NCI-H1694 (cell line): ENCODE measurements at places on chromosomes 3 and 15.
A peak's percentile ranks its signal among the peaks of the same experiment; 100 is the strongest.

DNA sequence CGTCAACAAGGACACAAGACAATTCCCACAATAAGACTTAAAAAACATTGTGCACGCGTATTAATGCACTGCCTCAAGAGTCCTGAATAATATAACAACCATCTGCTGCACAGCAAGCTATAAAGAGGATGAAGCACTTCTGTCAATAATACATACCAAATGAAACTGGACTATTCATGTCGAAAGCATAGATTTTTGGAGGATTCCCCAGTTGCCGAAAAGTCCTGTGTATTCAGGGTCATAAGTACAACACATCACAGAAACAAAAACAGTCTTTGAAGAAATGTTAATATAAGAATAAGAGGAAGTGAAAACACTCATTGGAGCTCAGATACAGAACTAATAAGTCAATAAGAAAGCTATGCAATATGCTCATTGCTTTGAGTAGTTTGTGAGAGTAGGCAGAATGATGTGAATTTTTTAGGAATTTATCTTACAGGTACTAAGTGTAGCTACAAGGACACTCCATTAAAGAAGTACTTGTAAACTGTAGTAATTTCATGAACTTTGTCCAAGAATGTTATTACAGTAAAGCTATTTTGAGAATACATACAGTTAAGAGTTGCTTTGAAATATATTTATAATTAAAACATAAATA, 31.6 kb downstream of the CBLB start:
- peak; percentile 6 for DNase-seq

GRCh38 chr3:182258538-182259177, 534.6 kb upstream of the ATP11B start:
- peak; percentile 9 for DNase-seq

DNA sequence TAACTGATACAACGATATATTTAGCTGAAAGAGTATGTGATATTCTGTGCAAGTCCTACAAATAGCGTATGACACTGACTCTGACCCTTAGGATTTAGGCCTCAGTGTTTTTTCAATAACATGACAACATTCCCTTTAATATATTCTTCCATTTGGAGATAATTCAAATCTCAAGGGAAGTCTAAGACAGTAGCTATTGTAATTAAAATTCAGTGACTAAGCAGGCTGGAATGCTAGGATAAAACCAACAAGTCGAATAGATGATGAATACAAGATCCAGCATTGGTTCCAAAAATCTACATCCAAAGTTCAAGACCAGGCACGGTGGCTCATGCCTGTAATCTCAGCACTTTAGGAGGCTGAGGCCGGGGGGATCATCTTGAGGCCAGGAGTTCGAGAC, 56.2 kb downstream of the QTRT2 start:
- no peak for DNase-seq

GRCh38 chr15:48507416-48508065, 138.0 kb downstream of the FBN1 start:
- DNase-seq = peak; percentile 15

DNA sequence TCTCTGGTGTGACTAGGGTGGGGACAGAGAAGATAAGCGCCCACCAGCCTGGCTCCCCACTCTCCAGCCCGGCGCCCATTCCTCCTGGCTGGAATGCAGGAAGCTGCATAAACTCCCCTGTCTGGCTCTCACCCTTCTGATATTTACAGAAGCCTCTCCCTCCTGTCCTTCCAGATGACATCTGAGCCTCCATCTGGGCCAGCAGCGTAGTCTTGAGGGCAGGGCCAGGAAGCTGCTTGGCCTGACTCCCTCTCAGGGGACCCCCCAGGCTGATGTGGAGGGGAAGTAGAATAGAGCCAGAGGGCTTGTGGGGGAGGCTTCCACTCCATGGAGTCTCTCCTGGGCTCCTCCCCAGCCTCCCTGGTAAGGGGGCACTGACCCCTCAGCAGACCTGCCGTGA, 49.9 kb downstream of the LINGO1 start:
- no peak for DNase-seq

DNA sequence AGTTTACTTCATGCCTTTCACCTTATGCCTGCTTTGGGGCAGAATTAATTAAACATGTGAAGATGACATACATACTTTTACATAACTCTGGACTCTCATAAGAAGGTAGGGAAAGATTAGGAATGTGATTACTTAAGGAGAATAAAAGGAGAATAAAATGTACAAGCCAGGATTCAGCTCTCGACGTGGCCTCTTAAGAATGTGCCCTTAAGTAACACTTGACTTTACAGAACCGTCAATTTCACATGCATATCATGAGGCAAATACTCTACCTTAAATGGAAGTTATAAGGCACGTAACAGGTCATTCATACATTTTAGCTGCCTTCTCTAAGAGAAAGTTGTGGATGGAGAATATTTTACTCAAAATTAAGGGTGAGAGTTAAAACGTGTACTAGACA, 263.7 kb upstream of the LMCD1 start:
- no peak for DNase-seq

DNA sequence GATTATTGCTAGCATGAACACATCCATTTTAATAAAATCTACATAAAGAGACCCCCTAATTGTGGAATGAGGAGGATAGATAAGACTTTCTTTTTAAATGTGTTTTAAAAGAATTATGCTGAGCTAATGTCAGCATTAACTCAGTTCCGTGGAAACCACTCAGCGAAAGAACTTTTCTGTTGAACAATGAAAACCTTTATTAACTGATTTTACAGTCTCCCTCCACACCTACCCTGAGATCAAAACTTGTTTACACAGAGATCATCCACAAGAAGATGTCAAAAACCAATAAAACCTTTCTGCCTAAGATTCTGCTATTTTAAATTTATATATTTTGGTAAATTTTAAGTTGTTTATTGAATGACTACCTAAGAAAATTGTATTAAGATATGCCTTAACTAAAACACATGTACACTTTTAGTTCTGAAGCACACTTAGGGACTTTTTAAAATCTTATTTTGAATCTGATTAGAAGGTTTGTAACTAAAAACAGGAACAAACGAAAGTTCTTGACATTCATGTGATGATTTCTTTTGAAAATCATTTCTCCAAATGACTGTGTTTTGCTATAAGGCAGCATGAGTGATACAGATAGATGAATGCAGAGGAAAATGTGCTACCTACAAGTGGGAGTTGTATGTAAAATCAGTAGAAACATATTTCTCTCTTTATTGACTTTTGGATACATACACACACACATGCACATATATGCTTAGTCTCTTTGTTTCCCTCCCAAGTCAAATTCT, 369.0 kb downstream of the UNC13C start:
- DNase-seq = no peak

- DNase-seq = no peak
Observed at GRCh38 chr15:32701863-32702262, 15.9 kb upstream of the GREM1 start.

DNA sequence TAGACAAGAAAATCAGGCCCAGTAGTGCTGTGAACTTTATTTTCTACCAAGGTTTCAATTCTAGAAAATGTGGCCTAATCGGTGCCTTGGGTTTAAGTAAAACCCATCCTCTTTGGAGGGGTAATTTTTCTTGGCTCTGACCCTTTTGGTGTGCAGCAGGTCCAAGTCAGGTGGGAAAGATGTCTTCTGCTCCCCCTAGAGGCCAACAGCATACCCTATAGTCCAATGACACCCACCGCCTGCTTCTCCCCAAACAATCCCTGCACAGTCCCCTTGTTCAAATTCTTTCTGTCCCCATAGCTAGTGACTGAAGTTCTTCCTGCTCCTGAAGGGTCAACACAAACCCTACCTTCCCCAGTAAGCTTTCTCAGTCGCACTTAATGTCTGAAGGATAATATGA, 261.8 kb upstream of the GOLGA6L4 start:
- no peak for DNase-seq

GRCh38 chr15:73683257-73683776, 866 bp upstream of the CD276 start:
- DNase-seq = no peak

DNA sequence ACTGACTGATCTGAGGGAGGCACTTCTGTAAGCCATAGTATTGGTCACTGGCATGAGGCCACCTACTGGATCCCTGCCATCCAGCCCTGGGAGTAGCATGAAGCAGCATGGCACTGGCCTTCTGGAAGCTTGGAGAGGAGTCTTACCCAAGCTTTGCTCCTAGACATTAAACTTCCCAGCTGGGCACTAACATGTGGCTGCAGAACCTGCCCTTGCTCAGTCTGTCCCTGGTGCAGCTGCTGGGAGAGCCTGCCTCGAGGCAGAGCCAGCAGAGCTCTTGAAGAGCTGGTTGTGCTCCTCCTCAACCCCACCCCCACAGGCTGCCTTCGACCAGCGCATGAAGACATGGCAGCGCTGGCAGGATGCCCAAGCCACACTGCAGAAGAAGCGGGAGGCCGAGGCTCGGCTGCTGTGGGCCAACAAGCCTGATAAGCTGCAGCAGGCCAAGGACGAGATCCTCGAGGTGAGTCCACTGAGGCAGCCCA, 17.1 kb upstream of the SNX22 start:
- no peak for DNase-seq

- DNase-seq = no peak
Observed at GRCh38 chr3:13362551-13362950, 57.6 kb downstream of the NUP210 start.

- no peak for DNase-seq
Observed at GRCh38 chr3:139231555-139232281, 112.1 kb upstream of the MRPS22 start.

DNA sequence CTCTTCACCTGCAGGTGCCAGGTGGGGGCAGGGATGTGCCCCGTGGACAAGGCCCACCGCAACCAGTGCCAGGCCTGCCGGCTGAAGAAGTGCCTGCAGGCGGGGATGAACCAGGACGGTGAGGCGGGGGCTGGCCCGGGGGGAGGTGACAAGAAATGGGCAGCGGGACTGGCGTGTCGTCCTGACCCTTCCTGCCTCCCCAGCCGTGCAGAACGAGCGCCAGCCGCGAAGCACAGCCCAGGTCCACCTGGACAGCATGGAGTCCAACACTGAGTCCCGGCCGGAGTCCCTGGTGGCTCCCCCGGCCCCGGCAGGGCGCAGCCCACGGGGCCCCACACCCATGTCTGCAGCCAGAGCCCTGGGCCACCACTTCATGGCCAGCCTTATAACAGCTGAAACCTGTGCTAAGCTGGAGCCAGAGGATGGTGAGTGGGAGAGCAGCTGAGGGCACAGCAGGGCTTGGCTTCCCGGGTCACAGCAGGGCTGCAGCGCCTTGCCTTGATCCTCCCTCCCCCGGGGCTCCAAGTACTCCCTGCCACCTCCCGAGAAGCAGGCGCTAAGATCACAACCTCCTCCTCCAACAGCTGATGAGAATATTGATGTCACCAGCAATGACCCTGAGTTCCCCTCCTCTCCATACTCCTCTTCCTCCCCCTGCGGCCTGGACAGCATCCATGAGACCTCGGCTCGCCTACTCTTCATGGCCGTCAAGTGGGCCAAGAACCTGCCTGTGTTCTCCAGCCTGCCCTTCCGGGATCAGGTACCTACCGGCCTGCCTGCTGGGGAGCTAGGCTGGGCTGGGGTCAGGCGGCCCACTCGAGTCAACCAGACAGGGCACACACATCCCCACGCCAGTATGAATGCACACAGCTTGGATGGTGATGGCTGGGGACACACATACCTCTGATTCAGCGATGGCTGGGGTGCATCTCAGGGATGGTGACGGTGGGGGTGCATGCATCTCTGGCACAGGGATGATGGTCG, 1.7 kb downstream of the NR2E3 start:
- no peak for DNase-seq

DNA sequence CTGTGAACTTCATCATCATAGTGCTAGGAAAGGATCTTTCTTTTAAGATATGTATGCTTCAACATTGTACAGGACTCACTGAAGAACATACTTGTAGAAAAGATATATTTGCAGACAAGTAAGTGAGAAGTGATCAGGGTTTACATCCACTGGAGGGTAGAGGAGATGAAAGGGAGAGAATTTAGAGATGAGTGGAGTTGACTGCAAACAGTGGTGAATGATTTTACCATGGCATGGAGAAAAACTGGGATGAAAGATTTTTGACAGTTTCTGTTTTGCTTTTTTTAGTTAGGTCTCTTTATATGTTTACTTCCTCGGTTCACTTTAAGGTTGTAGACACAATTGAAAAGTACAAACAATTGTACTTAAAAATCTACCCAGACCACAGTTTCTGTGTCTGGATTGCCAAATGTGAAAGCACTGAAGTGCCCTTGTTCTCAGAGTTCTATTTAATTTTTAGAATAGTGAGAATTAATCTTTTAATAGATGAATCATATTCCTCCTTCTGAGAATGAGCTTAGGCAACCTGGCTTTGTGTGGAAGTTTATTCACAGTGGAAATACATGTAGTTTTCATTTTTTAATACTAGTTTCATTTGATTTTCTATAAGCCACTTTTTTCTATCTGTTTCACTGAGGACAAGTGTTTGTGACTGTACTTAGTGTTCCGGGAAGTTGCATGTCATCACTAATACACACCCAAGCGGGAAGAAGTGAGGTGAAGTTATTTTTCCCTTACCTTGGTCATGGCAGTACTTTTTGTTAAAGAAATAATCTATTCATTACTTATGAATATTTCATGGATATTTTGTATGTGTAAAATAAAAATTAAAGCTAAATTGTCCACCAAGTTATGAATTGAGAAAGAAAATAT, 1.8 kb upstream of the GPR171 start:
- no peak for DNase-seq

DNA sequence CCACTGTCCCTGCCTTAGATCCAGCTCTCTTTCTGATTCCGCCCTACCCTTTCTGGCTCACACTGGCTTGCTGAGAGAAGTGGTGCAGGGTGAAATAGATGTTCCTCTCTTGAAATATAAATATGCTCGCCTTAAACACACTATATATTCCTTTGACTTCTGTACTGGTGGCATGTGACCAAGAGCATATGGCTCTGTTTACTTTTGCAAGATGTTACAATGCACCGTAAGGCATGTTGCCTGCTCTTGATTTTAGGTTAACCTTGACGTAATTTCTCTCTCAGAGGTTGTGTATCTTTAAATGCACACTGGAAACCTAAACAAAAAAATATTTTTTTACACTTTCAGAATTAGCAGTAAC, 749 bp downstream of the RSRC1 start:
- peak; percentile 92 for DNase-seq

GRCh38 chr3:173993299-173993698, 595.8 kb downstream of the NLGN1 start:
- no peak for DNase-seq

DNA sequence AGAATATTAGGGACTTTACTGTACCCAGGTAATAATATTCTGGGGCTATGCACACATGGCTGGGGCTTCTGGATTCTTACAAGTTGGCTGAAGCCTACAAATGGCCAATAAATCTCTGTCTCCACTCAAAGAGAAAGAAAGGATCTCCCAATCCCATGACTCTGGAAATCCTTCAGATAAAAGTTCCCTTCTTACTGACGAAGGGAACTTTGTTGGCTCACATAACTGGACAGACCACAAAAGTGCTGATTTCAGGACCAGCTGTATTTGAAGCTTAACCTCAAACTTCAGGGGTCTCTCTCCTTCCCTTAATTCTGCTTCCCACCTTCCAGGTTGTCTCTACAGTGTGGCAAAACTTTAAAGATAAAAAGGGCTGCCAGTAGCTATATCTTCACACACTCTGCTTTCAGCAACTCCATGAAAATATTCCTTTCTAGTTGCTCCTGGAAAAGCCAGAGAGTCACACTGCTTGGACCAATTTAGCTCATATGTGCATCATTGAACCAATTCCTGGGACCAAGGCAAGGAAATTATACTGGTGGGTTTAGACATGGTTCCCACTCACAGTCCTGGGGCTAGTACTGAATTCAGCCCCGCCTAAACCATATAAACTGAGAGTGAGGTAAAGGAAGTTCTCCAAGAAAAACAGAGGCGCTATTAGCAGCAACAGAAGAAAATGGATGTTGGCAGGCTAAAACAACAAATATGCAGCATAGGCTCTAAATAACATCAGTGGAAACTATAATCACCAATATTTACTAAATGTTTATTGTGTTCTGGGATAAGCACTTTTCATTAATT, 290.0 kb upstream of the GADL1 start:
- no peak for DNase-seq

- DNase-seq = no peak
Observed at GRCh38 chr3:33025648-33026178, 71.2 kb downstream of the GLB1 start.
